CD4-positive, alpha-beta T cell treated with Interferon alpha-2 for 1 hour (primary cell): ENCODE measurements at places on chromosomes 6 and 20.

DNA sequence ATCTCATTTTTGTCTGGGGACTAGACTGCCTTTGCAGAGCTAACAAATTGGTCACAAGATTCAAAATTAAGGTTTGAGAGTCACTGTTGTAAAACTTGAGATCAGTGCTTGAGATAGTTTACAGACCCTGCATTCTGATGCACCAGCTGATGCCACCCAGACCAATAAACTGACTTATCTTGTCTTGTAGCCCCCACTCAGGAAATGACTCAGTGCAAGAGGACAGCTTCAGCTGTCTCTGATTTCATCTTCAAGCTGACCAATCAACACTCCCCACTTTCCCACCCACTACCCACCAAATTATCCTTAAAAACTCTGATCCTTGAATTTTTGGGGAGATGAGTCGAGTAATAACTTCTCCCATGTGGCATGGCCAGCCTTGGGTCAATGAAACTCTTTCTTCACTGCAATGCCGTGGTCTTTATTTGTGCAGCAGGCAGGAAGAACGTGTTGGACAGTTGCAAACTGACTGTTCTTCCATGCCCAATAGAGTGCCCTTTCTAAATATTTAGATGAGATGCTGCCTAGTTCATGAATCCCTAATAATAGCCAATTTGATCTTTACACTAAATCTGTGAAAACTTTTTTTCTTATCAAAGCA is 48.3 kb upstream of the PROKR2 start:
- DNase-seq: no peak

DNA sequence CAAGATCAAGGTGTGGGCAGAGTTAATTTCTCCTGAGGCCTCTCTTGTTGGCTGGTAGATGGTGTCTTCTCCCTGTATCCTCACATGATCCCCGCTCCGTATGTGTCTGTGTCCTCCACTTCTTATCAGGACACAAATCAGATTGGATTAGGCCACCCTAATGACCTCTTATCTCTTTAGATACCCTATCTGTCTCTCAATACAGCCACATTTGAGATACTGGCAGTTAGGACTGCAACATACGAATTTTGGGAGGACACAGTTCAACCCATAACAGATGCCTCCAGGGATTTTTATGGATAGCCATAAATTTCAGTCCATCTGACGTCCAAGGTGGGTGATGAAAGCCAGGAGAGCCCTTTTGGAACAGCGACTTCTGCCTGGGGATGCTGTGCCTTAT is 369.0 kb downstream of the NRN1 start:
- DNase-seq: no peak

DNA sequence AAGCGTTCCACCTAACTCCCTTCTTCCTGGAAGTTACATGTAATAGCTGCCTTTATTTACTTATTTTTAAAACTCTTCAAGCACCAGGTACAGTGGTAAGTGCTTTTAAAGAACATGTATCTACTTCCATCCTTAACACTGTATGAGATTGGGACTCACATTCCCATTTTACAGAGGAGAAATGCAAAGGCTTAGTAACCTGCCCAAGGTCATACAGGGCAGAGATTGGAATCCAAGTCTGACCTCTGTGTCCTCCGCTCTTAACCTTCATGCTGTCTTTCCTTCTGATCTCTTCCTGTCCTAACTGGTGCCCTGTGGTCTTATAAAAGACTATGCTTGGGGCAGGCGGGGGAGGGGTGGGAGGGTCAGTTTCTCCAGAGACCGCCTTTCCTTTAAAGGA is 1.6 kb downstream of the B4GALT5 start:
- DNase-seq: no peak

- no peak for DNase-seq
Measured at GRCh38 chr20:17513939-17514338, 17.2 kb downstream of the BFSP1 start.

DNA sequence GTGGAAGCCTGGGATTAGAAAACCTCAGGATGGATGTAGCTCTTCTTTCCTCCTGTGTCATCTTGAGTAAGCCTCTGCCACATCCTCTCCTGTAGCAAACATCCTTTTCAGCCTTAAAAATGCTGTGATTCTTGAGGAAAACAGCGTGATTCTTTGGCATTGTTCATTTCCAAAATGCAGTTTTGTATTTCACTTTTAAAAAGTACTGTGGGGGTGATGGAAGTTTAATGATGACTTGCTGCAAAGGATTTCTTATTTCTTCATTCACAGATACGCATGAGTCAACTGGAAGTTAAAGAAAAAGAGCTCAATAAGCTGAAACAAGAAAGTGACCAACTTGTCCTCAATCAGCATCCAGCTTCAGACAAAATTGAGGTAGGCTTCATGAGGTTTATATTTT is 23.9 kb upstream of the SNRNP48 start:
- DNase-seq: no peak

DNA sequence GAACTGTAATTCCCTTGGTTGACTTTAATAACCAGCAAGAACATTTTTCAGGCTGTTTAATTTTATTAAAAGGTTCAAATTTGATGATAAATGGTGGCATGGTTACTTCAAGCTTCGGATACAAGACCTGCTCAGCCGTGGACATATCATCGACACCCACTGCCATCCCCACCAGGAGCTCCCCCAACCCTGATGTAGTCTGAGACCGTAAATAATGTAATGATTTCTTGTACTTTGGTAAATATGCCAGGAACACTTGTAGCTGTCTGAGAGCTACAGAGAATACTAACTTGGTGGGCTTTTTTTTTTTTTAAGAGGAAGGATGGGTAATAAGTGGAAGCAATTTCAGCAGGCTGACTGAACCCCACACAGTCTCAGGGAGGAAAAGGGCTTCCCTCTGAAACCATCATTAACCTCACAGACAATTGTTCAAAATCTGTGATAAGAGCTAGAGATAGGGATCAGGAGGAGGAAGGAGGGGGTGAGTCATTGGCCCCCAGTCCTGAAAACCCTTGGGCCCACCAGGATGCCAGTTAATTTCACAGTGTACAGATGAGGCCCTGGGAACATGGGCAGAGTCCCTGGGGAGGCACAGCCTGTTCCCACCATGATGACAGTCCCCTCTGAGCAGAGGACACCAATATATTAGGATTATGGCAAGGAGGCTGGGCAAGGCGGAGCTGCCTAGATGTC is 56.0 kb downstream of the APCDD1L start:
- no peak for DNase-seq

DNA sequence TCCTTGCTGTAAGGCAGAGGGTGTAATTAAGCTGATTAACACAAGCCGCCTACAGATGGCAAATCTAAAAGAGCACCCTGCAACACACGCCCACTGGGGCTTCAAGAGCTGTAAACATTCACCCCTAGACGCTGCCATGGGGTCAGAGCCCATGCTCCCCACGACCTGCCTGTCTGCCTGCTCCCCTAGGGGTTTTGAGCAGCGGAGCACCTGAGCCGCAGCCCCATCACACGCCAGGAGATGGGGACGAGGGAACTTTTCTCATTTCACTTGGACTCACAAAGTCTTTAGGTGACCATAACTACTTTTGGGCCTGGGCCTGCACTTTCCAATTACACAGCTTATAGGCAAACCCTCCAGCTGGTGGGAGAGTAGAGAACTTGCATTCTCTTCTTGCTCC is 99.0 kb upstream of the SOX4 start:
- DNase-seq: no peak

DNA sequence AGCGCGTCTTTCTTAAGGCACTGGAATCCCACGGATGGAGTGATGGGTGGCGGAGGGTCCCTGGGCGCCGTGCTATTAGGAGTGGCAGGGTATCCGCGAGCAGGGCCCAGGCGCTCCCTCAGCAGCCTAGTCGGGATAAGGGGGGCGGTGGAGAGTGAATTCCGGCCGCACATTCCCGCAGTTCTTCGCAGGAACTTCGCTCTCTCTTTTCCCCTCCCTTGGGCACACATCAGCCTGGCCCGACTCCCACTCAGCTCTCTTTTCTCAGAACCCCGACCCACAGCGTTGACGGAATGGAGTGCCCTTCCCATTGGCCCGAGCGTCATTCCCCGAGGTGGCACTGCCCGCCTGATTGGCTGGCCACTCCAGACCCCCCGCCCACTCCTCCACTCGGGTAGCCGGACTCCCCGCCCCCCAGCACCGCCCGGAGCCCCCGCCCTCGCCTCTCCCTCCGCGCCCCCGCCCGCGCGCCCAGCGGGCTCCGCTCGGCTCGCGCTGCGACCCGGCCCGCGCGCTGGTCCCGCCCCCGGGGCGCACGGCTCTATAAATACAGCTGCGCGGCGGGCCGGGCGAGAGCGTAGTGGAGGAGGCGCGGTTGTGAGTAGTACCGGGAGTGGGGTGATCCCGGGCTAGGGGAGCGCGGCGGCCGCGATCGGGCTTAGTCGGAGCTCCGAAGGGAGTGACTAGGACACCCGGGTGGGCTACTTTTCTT is at the start of gene ID4:
TSS of gene ID4 (plus strand) at position 572 of the 712 bp plus-strand sequence. CDS start 385 bp downstream, outside the sequence.
- no peak for DNase-seq

GRCh38 chr6:112429226-112429625 is 82.1 kb downstream of the RFPL4B start:
- no peak for DNase-seq

DNA sequence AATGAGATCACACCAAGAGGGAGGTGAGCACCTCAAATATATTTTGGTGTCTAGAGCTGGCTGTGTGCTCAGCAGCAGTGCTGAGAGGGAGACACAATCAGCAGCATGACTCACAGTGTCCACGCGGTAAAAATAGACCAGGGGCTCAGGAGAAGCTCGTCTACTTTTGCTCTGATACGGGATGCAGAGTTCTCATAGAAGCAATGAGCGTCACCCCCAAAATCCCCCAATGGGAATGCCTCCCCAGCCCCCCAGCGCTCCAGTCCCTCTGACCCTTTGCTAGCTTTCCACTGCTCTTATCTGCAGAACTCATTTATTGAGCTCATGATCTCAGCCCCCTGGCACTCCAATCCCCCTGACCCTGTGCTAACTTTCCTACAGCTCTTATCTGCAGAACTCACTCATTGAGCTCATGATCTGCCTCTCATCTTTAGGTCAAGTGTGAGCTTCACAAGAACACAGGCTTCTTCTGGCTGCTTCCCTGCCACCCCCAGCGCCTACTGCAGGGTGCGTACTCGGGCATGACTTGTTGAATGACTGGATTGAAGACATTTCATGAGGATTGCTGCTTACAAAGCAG is 34.0 kb downstream of the SYNDIG1 start:
- no peak for DNase-seq

GRCh38 chr6:11430036-11430435 is 107.5 kb upstream of the TMEM170B start:
- no peak for DNase-seq

GRCh38 chr6:152993431-152993830 is 9.1 kb downstream of the MTRF1L start:
- no peak for DNase-seq

GRCh38 chr6:44309092-44309491 is 4.1 kb downstream of the AARS2 start:
- no peak for DNase-seq

DNA sequence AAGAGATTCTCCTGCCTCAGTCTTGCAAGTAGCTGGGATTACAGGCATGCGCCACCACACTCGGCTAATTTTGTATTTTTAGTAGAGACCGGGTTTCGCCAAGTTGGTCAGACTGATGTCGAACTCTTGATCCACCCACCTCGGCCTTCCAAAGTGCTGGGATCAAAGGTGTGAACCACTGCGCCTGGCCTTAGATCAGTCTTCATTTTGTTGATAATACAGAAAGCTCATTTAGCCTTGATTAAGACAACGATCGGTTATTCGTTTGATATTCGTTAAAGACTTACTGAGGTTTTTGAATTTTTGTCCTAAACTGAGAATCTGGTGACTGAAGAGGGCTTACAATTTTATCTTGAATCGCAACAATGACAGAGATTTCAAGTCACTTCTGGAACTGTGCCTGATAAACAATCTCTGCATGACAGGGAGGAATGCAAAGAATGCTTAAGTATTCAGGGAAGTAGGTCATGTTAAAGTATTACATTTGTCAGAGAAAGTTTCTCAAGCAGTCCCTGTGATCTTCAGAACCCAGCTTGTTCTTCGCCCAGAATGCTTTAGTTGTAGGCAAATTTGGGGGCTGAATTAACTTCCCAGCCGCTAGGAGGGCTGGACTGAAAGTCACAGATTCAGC is 14.8 kb downstream of the AKAP12 start:
- no peak for DNase-seq

DNA sequence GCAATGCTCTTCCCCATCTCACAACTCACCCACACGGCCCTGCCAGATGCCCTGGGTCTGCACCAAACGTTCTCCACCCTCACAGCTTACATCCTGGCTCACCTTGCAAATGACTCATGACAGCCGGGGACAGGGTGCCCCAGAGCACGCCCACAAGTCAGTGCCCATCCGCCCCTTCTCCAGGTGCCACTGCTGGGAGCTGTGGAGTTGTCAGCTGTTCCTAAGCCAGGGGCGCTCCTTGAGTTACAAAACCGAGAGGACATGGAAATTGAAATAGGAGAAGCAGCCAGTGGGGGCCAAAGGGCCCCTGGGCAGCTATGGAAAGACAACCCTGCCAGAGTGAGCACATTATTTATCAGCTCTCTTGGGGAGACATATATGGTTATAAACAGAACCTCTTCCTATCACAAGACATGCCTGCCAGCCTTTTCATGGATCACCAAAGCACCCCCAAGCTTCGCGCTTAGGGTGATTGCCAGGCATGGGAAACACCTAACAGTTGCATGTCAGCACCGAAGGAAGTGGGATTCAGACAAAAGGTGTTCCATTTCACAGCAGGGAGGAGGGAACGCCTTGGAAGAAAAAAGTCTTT is 236.8 kb downstream of the LY86 start:
- DNase-seq: no peak

DNA sequence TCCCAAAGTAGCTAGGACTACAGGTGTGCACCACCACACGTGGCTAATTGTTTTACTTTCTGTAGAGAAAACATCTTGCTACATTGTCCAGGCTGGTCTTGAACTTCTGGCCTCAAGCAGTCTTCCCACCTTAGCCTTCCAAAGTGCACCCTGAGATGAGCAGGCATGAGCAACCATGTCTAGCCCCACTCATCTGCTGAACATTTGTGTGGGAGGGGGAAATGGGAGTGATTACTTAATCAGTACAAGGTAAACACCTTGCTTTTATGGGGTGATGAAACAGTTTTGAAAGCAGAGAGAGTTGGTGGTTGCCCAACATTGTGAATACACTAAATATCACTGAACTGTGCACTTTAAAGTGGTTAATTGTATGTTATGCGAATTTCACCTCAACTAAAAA is 5.3 kb downstream of the APMAP start:
- DNase-seq: no peak

DNA sequence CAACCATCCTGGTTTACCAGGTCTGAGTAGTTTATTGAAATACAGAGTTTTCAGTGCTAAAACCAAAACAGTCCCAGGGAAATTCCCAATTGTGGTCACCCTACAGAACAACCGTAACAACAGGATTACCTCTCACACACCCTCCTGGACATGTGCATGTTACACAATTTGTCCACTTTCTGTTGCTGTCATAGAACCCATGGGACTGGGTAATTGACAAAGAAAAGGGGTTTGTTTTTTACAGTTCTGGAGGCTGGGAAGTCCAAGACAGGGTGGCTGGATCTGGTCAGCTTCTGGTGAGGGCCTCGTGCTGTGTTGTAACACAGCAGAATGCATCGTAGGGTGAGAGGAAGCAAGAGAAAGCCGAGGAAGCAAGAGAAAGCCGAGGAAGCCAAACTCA is 9.1 kb upstream of the ADA start:
- no peak for DNase-seq
